ENCODE measurements at places on chromosomes 6 and 20. TPM values are rescaled to one million over a fixed set of nuclear protein-coding genes. Genes with fewer than 3 reads are reported as not detected.

Gene OPN5
- polyA plus RNA-seq = not detected

Gene MUCL3
- not detected for polyA plus RNA-seq

Gene SEL1L2
- polyA plus RNA-seq = not detected

Gene TGM3
- not detected for polyA plus RNA-seq

Gene MAP3K4
- polyA plus RNA-seq = 11.2 TPM

Gene FAM209B
- not detected for polyA plus RNA-seq

Gene NRSN2
- polyA plus RNA-seq = 0.52 TPM

Gene DEFB118
- polyA plus RNA-seq = not detected

- peak overlapping the region; percentile 26 for H3K4me3 ChIP-seq
- H3K4me1 ChIP-seq = peaks cover 38% of the 10 kb centered on the region
- DNase-seq = peak; percentile 93
- peaks cover 6% of the 10 kb centered on the region for H3K36me3 ChIP-seq
These were observed 1.6 kb downstream of the SLC17A9 start for GRCh38 chr20:62953839-62954703.

GRCh38 chr6:148343047-148343782, 577 bp downstream of the SASH1 start:
- H3K27ac ChIP-seq = no peak overlapping the region
- H3K27me3 ChIP-seq = peaks cover 21% of the 10 kb centered on the region
- H3K36me3 ChIP-seq = no peaks in the 10 kb centered on the region
- H3K4me1 ChIP-seq = peaks cover 8% of the 10 kb centered on the region
- no peak for DNase-seq

GRCh38 chr6:106794129-106794528, 164.8 kb downstream of the QRSL1 start:
- H3K27me3 ChIP-seq = peaks cover 3% of the 10 kb centered on the region
- H3K27ac ChIP-seq = no peak overlapping the region
- H3K4me1 ChIP-seq = no peaks in the 10 kb centered on the region
- no peak overlapping the region for H3K4me3 ChIP-seq

DNA sequence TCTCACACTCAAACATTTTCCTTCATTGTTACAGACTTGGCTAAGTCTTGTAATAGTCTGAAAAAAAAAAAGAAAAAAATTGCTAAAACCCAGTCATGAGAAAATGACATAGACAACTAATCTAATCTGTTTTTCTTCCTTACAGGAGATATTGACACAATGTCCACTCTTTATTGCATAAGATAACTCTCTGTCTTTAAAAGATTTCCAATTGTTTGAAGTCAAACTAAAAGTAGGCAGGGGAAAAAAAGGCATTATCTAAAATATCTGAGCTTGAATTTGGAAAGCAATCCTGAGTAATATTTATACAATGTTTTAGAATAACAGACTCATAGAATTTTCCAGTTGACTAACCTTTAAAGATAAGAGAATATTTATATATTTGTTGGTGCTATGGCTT, 233.0 kb upstream of the CEP162 start:
- H3K4me3 ChIP-seq = no peak overlapping the region
- no peaks in the 10 kb centered on the region for H3K4me1 ChIP-seq
- no peak overlapping the region for H3K27ac ChIP-seq
- H3K36me3 ChIP-seq = no peaks in the 10 kb centered on the region

- no peaks in the 10 kb centered on the region for H3K4me1 ChIP-seq
- H3K27ac ChIP-seq = no peak overlapping the region
- H3K27me3 ChIP-seq = no peaks in the 10 kb centered on the region
- no peak overlapping the region for H3K4me3 ChIP-seq
- no peaks in the 10 kb centered on the region for H3K36me3 ChIP-seq
These were observed 29.0 kb downstream of the SPTLC3 start for GRCh38 chr20:13037727-13038126.
